Muscle of leg (tissue), 16 donors: ENCODE measurements at places on chromosomes 2 and 18. TPM values are rescaled to one million over a fixed set of nuclear protein-coding genes. Genes with fewer than 3 reads are reported as not detected.
A peak's percentile ranks its signal among the peaks of the same experiment; 100 is the strongest.

DNA sequence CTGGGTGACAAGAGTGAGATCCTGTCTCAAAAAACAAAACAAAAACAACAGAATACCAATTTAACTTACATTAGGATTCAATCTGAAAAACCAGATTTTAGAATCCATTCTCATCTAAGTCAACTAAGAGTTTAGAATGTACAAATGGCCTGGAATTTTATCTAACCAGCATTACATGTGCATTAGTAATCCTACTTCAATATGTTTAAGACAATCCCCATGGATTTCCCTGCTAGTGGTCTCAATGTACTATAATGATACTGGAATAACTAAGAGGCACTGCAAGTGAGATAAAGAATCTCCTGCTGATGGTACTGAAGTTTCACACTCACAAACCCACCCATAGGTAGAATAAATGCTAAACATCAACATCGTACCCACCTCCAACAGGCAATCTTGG, 53.9 kb upstream of the DNER start:
- no peaks in the 10 kb centered on the region for H3K4me1 ChIP-seq
- H3K27ac ChIP-seq: no peak overlapping the region
- H3K27me3 ChIP-seq: no peaks in the 10 kb centered on the region
- no peak overlapping the region for H3K4me3 ChIP-seq
- peaks cover 49% of the 10 kb centered on the region for H3K36me3 ChIP-seq

DNA sequence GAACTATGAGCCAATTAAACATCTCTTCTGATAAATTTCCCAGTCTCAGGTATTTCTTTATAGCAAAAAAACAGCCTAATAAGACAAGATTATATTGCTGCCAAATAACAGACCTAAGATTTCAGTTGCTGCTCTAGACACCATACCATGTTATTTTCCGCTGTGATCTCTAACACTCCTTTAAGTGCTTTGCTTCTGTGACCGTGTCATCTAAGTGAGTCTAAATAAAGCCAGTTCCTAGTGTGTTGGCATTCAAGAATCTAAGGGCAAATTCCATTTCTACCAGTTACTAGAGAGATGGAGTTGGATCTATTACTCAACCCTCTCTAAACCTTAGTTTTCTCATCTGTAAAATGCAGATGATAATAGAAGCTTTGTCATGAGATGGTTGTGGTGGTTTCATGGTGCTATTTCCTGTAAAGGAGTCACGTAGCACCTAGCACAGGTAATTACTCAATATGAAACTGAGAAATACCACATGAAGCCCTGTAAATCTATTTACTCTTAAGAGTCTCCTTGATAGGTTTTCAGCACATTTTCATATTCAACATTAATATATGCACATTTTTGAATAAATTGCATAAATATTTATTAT, 40.5 kb downstream of the SPHKAP start:
- no peaks in the 10 kb centered on the region for H3K4me1 ChIP-seq
- no peak for DNase-seq
- no peaks in the 10 kb centered on the region for H3K27me3 ChIP-seq
- no peak overlapping the region for H3K27ac ChIP-seq

DNA sequence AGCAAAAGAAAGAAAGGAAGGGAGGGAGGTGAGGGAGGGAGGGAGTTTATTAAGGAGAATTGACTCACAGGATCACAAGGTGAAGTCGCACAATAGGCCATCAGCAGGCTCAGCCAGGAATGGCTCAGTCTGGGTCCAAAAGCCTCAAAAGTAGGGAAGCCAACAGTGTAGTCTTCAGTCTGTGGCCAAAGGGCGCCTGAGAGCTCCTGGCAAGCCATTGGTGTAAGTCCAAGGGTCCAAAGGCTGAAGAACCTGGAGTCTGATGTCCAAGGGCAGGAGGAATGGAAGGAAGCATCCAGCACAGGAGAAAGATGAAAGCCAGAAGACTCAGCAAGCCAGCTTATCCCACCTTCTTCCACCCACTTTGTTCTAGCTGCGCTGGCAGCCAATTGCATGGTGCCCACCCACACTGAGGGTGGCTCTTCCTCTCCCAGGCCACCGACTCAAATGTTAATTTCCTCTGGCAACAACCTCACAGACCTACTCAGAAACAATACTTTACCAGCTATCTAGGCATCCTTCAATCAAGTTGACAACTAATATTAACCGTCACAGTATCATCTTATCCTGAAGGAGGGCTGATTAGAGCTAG, 5.8 kb upstream of the ACAA2 start:
- no peak overlapping the region for H3K27ac ChIP-seq
- H3K4me3 ChIP-seq: no peak overlapping the region
- H3K36me3 ChIP-seq: no peaks in the 10 kb centered on the region

GRCh38 chr2:177106212-177106611, 106.4 kb upstream of the HNRNPA3 start:
- H3K4me1 ChIP-seq: no peaks in the 10 kb centered on the region
- DNase-seq: no peak
- H3K4me3 ChIP-seq: no peak overlapping the region

- no peak for DNase-seq
- H3K4me1 ChIP-seq: no peaks in the 10 kb centered on the region
- peaks cover 12% of the 10 kb centered on the region for H3K36me3 ChIP-seq
- no peak overlapping the region for H3K4me3 ChIP-seq
- no peak overlapping the region for H3K27ac ChIP-seq
These were observed 22.4 kb downstream of the RAB1A start for GRCh38 chr2:65107530-65107929.

DNA sequence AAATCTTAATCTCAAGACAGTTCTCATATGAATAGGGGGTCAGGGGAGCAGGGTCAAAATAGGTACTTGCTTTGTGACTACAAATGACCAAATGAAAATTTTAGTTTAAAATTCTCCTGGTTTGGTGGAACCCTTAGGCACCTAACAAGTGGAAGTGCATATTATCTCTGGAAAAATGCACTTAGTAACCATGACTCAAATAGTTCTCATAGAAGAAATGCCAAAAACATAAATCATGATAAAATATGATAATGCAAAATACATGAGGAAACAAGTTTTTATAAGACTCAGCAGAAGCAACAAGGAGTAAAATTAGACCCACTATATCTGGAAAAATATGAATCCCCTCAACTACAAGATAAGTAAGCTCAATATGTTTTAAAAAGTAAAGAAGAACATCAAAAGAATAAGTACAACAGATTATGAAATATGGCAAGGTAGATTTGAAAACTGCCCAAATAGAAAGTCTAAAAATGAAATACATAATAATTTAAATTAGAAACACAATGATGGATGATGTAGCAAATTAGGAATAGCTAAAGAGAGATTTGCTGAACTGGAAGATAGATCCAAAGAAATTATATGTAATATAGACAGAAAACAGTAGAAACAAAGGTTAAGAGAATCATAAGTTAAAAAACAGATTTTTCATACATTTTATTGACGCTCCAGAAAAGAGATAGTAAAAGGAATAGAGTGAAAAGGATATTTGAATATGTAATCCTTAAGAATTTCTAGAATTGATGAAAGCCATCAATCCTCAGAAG, 308.3 kb downstream of the SETBP1 start:
- no peak for DNase-seq
- H3K4me1 ChIP-seq: no peaks in the 10 kb centered on the region
- H3K27me3 ChIP-seq: no peaks in the 10 kb centered on the region

- H3K4me1 ChIP-seq: peaks cover 44% of the 10 kb centered on the region
- no peaks in the 10 kb centered on the region for H3K27me3 ChIP-seq
- H3K27ac ChIP-seq: peak overlapping the region; percentile 97
- peak overlapping the region; percentile 2 for H3K4me3 ChIP-seq
- no peak for DNase-seq
These were observed 10.7 kb downstream of the ZEB2 start for GRCh38 chr2:144509001-144509878.

GRCh38 chr2:1697601-1698000, 46.7 kb downstream of the PXDN start:
- peaks cover 13% of the 10 kb centered on the region for H3K36me3 ChIP-seq
- H3K4me3 ChIP-seq: no peak overlapping the region
- no peak overlapping the region for H3K27ac ChIP-seq
- no peak for DNase-seq
- H3K27me3 ChIP-seq: no peaks in the 10 kb centered on the region

GRCh38 chr2:173612354-173612753, 257.7 kb downstream of the CDCA7 start:
- no peaks in the 10 kb centered on the region for H3K27me3 ChIP-seq
- DNase-seq: no peak
- no peak overlapping the region for H3K27ac ChIP-seq
- no peak overlapping the region for H3K4me3 ChIP-seq
- H3K4me1 ChIP-seq: peaks cover 7% of the 10 kb centered on the region

DNA sequence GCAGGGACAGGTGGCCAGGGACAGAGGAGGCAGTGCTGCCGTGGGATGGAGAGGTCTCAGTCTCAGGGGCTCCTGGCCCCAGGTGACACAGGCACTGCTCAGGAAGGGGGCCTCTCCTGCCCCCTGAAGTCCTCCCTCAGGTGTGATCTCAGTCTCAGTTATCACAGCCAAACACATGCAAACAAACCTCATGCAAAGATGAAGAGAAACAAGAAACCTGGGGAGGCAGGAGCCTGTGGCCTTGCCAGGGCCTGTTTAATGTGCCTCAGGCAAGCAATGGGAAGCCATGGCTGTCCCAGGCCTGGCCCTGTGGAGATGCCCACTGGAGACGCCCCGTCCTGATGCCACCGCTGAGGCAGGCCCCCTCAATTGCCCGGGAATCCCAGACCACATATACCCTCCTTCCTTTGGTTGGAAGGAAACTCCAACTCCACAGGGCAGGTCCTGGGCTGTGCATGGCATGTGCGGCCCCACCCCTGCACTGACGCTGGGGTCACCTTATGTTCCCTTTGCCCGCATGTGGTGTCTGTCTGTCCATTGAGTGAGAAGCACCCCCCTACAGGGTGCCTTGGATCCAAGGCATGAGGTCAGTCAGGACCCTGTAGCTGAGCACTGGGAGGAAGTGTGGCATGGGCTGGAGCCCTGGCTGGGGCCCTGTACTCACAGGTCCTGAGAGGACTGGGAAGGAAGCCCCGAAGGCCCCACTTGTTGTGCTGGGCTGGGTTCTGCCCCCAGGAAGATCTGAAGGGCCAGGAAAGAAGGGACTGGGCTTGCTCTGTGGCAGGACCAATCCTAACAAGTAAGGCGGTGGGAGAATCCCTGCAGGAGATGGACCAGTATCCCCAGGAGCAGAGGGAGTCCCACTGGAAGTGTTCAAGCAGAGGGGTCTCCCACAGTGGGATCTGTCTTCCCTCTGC, 68.8 kb upstream of the RAB6C start:
- no peaks in the 10 kb centered on the region for H3K36me3 ChIP-seq
- no peak for DNase-seq
- H3K4me1 ChIP-seq: no peaks in the 10 kb centered on the region

DNA sequence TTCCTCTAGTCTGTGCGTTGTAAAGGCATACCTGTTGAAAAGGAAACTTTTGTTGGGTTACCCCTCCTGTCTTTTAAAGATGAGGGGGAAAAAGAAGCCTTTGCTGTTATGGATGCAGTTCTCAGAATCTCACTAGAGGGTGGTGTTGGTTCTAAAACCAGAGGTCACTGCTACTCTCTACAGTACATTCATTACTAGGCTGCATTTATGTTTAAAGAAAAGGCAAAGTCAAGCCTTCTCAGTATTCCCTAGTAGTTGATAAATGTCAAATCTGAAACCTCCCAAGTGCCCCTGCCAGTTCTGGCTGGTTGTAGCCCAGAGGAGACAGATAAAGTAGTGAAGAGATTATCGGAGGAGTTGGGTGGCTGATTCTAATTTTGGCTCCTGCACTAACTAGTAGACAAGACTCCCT, 1.4 kb upstream of the PLCL1 start:
- no peaks in the 10 kb centered on the region for H3K36me3 ChIP-seq
- no peak overlapping the region for H3K4me3 ChIP-seq
- H3K4me1 ChIP-seq: peaks cover 6% of the 10 kb centered on the region
- peak; percentile 82 for DNase-seq
- H3K27me3 ChIP-seq: peaks cover 8% of the 10 kb centered on the region
- no peak overlapping the region for H3K27ac ChIP-seq

GRCh38 chr18:28485210-28485801, 308.4 kb upstream of the CDH2 start:
- H3K36me3 ChIP-seq: no peaks in the 10 kb centered on the region
- no peak for DNase-seq
- H3K27me3 ChIP-seq: no peaks in the 10 kb centered on the region
- H3K27ac ChIP-seq: no peak overlapping the region

GRCh38 chr18:35969676-35970075, 2.8 kb upstream of the RMP24 start:
- no peak for DNase-seq
- no peaks in the 10 kb centered on the region for H3K27me3 ChIP-seq
- no peak overlapping the region for H3K27ac ChIP-seq
- no peak overlapping the region for H3K4me3 ChIP-seq
- H3K4me1 ChIP-seq: peaks cover 9% of the 10 kb centered on the region

SPATA3 gene
- not detected for total RNA-seq

SLC23A3 gene
- total RNA-seq: 1.5 TPM

PARD3B gene
- total RNA-seq: 15.3 TPM

OTX1 gene
- not detected for total RNA-seq

HSPE1 gene
- 57.1 TPM for total RNA-seq

HOXD11 gene
- 0.04 TPM for total RNA-seq
